ENCODE measurements at places on chromosomes 1 and 21.

GRCh38 chr1:232143315-232143886, 486.5 kb downstream of the SIPA1L2 start:
- DNase-seq = no peak

GRCh38 chr1:2158272-2158671, 36.3 kb downstream of the FAAP20 start:
- DNase-seq = no peak

DNA sequence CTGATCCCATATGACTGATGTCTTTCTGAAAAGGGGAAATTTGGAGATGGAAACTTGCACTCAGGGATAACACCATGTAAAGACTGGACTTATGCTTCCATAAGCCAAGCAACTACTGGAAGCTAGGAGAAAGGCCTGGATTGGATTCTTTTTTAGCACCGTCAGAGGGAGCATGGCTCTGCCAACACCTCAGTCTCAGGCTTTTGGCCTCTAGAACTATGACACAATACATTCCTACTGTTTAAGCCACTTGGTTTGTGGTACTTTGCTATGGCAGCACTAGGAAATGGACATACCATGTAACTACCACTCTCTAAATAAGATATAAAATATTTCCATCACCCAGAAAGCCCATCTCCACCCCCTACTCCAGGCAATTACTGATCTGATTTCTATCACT, 139.7 kb downstream of the CYYR1 start:
- DNase-seq = no peak

DNA sequence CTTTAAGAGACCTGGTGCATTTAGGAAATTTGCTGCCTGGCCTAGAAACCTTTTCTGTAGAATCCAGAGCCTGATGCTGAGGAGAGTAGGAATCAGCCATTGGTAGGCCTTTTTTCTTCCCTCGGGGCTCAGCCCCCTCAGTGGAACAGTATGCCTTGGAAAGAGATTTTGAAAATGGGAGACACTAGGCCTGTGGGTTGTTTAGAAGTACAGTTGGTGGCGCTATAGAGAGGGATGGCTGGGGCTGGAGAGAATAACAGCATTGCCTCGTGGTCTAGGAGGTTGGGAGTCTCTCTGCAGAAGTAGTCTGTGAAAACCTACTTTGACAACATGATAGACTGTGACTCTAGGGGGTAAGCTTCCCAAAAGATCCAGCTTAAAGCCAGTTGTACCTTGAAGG, 8.2 kb downstream of the KIF2C start:
- no peak for DNase-seq

DNA sequence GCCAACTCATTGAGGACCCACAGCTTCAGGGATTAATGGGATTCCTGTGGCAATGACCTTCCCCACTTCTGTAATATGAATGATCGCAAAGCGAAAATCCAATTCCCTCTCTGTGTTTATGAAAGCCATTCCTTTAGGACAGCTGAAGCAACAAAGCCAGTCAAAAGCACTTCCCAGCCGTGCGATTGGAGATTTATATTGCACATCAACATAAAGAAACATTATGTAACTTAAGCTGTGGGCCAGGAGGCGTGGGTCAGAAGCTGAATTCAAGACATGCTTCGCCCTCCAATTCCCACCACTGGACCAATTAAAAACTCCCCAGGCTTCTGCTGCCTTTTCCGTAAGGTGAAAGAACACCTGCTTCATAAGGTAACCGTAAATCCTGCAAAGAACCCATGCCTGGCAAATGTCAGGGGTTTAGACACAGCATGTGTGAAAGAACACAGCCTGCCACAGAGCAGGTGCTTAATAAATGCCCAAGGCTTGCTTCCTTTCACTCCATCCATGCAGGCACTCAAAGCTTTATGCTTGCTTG, 138.9 kb upstream of the SOD1 start:
- DNase-seq = no peak

GRCh38 chr1:238955934-238956333, 430.4 kb upstream of the CHRM3 start:
- DNase-seq = no peak

- no peak for DNase-seq
These were observed 12.1 kb downstream of the PGBD2 start for GRCh38 chr1:248918131-248918530.

- DNase-seq = no peak
These were observed 20.5 kb downstream of the COL6A1 start for GRCh38 chr21:46001821-46002681.

DNA sequence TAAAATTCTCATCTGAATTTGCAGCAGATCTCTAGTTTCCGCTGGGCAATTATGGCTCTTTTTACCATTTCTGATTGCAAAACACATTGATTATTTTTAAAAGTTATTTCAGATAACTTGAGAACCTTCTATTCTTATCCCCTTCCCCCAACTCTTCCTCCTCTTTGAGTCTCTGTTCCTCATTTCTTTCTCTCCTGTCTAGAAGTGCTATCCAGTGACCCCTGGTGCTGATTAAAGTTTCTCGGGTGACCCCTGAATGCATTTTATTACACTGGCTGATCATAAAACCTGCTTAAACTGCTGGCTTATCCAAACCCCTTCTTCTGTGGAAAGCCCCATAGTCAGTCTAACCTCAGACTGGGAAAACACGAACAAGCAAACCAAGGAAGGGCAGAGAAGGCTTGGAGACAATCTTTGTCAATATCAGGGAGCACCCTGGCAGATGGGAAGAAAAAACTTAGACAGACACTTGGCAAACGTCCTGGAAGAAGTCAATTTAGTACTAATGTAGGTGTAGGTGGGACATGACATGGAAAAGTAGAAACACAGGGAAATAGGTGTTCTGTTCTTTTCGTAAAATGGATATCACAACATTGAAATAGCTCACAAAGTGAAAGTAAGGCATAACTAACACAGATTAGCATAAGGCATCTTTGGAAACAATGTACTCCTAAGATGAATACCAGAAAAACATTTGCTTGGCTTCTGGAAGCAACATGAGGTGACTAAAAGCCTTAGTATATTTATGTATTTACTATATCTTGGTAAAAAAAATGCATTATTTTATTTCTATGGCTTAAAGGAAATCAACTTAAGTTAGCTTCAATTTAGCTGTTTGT, 61.4 kb downstream of the GORAB start:
- DNase-seq = no peak
